ENCODE measurements at places on chromosomes 16 and 17.

- DNase-seq: no peak
Measured at GRCh38 chr16:87953308-87954215, 2.3 kb downstream of the BANP start.

GRCh38 chr17:78736526-78737079, 45.5 kb downstream of the CYTH1 start:
- no peak for DNase-seq

GRCh38 chr17:1683459-1683858, 1.2 kb downstream of the PRPF8 start:
- DNase-seq: no peak

DNA sequence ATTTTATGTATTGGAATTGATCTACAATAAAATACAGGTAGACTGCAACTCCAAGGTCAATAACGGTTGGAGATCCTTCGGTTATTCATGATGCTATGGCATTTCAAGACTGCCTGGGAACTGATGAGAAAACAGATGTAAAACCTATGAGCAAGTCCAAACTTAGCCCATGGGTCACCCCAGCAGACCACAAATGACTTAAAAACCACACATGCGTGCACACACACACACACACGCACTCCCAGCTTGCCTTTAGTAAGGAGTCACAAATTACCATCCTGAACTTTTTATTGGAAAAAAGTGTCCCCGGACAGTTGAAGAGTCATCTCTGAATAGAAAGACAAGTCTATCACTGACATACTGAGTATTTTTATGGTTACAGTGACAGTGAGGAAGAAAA, 26.7 kb downstream of the TRIM25 start:
- no peak for DNase-seq

DNA sequence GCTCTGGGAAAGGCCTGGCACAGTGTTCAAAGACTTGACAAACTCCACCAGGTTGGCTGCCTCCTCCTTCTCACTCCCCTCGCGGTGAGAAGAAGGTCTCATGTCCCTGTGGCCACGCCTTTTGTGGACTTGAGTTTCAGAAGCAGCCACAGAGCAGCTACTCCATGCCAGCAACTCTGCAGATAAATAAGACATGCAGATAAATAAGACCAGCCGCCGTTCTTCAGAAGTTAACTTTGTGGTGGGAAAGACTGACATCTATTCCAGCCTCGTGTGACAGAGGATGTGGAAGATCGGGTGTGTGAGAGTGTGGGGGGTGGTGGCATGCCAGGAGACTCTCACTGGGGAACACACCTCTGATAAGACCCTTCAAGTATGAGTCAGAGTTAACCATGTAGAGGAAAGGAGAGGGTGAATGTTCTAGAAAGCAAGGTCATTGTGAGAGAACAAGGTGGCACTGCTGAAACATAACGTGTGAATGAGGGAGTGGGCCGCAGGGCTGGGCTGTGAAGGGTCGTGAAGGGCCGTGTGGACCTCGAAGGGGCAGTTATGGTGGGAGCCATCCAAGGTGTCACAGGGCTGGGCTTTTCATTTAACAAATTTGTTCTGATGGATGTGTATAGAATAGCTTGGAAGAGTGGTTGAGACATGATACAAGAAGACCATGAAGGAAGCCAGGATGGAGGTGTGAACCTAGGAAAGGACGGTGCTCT, 830 bp downstream of the SPACA3 start:
- no peak for DNase-seq

DNA sequence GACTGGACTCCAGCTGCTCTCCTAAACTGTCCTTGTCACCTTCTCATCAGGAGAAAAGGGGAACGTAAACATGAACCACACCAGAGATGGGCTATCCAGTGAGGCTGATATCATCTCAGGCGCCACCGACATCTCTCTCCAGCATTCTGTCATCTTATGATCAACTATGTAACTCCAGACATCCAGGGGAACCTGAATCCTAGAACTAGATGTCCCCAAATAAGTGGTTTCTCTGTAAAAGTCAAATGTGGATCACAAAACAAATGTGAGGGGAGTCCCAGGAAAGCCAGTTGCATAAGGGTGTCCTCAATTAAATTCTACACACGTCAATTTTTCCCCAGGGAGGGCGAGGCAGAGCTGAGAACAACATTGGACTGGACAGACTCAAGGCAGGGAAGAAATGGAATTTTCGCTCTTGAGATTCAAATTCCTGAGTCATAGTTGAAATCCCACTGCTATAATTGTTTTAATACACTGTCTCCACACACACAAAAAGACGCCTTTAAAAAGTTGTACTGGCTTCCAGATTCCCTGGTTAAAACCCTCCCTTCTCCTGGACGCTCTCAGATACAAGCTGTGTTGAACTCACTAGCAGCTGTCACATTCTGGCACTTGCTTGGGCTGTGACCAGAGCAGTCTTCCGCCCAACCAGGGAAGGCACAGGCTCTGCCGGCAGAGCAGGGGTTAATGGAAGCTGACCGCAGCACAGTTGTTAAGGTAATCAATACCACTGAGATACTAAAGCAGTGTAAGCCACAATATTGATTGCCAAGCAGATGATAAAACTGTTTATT, 62.6 kb downstream of the ZFHX3 start:
- no peak for DNase-seq
